ENCODE measurements at places on chromosomes 1 and 21. TPM values are rescaled to one million over a fixed set of nuclear protein-coding genes. Genes with fewer than 3 reads are reported as not detected.

INKA2 gene
- 3.9 TPM for total RNA-seq

KRTAP10-4 gene
- not detected for total RNA-seq

SERPINC1 gene
- 0.30 TPM for total RNA-seq

HHAT gene
- total RNA-seq: 1.5 TPM

SLC45A3 gene
- total RNA-seq: 0.70 TPM

Data from activated T-cell treated with anti-CD3 and anti-CD28 coated beads, Interleukin-2, amount 50 U/mL, for 72 hours (primary cell).